ENCODE measurements at places on chromosomes 5 and 9.

DNA sequence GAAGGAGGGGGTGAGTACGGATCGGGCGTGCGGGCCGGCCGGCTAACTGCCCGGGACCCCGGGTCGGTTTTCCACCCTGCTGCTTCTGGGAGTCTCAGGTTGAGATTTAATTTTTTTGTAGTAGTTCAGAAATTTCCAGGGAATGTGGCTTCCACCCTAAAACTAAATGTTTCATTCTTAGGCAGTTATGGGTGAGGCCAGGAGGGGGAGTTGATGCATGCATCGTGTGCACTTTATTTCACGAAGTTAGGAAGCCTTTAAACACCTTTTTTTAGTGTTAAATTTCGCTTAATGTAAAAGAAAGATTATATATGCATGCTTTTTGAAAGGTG lies 905 bp downstream of the CDK9 start:
- DNase-seq: no peak

- DNase-seq: no peak
These were observed 64.5 kb downstream of the PRKACG start for GRCh38 chr9:68949271-68950000.

DNA sequence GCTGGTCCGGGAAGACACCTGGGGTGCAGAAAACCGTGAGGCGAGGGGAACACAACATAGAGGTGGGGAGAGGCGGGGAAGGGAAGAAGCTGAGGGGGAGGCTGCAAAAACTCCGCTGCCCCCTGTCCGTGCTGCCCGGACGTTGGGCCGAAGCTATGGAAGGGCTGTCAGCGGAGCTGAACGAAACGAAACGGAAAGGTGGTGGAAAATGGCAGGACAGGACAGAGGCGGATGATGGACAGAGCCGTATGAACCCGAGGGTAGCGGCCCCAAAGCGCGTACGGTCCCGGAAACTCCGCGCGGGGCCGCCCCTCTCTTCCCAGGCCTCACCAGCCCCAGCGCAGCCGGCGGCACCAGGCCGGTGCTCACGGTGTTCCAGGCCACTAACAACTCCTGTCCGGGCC lies 272 bp downstream of the ANAPC2 start:
- no peak for DNase-seq

- DNase-seq: no peak
These were observed 496.2 kb downstream of the ARHGEF28 start for GRCh38 chr5:74122175-74122574.

DNA sequence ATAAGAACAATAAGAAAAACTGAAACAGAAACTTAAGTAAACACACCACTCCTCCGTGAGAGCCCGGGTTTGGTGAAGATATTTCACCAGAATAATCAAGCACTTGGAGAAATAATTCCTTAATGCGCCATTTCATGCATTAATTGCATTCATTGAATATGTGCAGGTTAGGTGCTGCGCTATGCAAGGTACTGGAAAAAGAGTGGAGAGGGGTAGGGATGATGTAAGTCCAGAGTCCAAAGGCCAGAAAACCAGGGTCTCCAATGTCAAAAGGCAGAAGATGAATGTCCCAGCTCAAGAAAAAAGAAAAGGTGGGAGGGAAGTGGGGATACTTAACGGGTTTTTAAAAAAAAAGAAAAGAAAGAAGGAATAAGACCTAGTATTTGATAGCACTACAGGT lies 669 bp upstream of the ZFP37 start:
- DNase-seq: no peak

DNA sequence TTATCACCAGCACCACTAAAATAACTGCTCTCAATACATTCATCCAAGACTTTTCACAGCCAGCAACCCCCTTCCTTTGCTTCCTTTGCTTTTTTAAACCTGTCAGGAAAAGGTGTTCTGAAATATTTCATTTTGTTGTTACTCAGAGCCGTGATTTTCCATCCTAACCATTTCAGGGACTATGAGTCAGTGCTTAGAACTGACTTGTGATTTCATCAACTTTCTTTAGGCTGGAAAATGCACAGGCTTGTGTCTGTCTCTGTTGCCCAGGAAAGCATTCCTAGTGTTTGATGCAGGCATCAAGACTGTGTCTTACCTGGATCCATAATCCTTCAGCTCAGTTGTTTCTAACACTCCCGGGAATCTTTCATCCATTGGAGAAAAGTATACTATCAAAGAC lies 805.6 kb downstream of the BRINP1 start:
- DNase-seq: no peak

DNA sequence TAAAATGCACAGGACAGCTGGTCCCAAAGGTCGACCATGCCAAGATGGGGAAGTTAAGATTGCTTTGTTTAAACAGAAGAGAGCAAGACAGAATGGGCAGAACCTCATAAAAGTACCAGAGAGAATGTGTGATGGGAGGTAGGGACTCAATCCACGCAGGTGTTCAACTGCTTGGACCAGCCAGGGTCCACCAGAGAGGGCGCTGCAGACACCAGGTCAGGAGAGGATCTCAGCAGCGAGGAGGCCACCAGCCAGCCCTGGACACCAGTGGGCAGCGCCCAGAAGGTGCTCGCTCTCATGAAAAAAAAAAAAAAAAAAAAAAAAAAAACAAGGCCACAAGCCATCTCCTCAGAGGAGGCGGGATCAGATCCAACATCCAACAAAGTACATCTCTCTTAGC lies 81.8 kb downstream of the SHC3 start:
- DNase-seq: no peak

- DNase-seq: no peak
These were observed 4.7 kb downstream of the NOTCH1 start for GRCh38 chr9:136541179-136541578.

GRCh38 chr9:90724112-90724511 lies 77.5 kb upstream of the SYK start:
- DNase-seq: no peak

- no peak for DNase-seq
These were observed 226.6 kb upstream of the ADCY2 start for GRCh38 chr5:7169240-7169878.

DNA sequence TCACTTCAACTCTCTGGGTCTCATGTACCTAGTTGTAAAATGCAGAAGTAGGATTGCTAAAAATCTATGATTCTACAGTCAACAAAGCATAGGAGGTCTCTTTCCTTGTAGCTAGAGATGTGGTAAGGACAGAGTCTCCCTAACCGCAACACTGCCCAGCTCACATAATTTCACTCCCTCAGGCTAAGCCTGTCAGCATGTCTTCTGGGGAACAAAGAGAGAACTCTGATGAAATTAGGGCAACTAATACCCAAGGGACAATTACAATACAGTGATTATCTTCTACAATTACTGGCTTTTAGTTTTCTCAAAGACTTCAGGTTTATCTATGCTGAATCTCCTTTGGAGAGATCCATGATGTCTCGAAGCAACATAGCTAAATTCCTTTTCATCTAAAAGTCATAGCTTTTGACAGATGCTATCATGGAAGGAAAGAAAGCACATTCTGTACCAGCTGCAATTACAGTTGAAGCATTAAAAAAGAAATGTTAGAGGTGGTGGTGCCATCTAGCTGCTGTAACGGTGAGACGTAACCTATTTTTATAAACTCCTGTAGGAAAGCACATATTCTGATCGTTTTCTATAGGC lies 141.1 kb upstream of the TARS1 start:
- no peak for DNase-seq

DNA sequence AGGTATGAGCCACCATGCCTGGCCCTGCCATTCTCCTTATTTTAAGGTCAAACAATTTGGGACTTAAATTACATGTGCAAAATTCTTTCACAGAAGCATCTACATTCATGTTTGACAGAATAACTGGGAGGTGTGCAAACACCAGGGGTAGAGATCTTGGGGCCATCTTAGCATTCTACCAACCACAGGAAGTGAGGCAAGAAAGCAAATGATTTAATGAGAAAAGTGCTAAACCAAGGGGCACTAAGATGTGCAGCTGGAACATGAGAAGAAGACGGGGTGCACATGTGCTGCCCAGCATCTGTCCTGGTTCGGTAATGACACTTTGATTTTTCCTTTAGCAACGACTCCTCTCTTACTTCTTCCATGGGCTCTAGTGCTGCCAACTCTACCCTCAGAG lies 1.2 kb upstream of the F12 start:
- no peak for DNase-seq

- no peak for DNase-seq
These were observed 31.1 kb upstream of the FRMD3 start for GRCh38 chr9:83569326-83569725.

- DNase-seq: no peak
These were observed 803.7 kb downstream of the TLE4 start for GRCh38 chr9:80375477-80375876.

DNA sequence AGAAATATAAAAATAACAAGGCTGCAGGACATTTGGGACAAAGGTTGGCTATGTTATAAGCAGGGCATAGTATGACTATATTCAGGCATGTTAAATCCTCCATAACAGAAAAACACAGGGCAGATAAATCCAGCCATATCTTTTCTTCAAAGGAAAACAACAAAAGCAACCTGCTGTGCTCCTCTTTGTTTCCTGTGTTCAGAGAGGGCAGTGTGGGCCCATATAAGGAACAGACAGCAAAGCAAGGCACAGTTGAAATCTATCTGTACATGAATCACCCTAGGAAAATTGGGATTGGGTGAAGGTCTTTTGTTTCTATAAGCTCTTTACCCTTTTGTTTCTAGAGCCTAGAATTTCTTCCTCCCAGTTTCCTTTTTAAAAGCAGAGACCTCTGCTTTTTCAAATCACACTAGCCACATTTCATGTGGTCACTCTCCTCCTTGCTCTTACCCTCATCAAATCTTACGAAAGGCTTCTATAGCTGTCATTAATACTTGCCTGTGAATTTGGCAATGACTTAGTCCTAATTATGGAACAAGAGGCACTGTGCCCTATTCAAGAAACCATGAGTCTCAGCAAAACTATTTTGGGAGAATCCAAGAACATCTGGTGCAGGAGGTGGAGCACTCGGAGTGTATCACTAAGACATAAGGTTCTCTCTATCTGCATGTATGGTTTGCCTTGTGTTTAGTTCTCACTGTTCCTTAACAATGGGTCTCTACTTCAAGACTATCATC lies 1.8 kb downstream of the GZMA start:
- no peak for DNase-seq

DNA sequence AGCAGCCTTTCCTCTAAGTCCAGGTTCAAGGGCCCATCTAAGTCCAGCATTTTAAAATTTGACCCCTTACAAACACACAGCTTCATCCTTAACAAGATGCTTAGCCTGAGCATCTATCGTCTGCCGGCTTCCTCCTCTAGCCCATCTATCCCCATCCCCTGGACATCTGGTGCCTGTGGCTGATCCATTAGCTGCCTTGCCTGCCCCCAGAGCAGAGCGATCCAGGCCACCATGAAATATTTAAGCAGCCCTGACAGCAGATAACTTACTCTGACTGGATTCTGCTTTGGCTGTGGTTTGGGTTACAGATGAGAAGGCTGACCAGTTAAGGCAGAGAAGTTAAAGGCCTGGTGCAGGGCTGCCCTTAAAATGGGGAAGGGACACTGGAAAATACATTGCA lies 30.9 kb upstream of the CPEB4 start:
- DNase-seq: no peak

GRCh38 chr9:125470189-125470588 lies 208.6 kb downstream of the GAPVD1 start:
- DNase-seq: no peak

GRCh38 chr9:16039988-16040761 lies 487.3 kb downstream of the CCDC171 start:
- no peak for DNase-seq

- DNase-seq: no peak
These were observed 94.5 kb upstream of the SPATA31D4 start for GRCh38 chr9:81833563-81834345.

DNA sequence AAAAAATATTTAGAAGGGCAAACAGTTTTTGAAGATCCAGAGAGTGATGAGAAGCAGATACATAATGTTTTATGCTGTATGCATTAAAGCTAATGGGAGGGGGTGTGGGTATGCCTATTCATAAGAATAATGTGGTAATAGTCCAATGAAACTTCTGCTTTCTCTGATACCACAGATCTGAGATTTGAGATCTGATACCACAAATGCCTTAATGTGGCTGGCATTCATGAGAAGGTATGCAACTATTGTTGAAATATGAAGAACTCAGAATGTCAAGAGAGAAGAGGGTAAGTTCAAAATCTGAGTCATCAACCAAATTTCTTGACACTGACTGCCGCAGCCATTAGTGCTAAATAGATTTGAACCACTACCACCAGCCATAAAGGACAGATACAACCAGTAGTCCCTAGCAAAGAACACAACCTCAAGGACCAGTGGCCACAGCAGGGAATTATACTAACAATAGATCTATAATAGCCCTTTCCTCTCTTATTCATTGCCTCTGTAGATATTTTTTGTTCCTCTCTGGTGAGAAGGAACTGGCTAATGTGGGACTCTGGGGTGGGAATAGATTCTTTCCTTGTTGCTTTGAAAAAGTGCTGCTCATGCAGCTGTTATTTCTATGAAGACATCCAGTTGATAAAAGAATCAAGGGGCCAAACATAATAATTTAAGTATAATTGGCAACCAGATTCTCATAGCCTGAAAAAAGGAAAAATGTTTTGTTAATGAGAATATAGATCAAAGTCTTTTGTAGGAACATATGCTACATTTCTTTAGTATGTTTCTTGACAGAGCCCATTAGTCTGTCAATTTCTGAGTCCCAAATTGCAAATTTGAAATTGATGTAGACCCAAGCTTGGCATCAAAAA lies 256.5 kb upstream of the ZNF608 start:
- DNase-seq: no peak

- DNase-seq: no peak
These were observed 71.3 kb downstream of the PPARGC1B start for GRCh38 chr5:149801307-149801990.

- no peak for DNase-seq
These were observed 218.5 kb downstream of the COMMD10 start for GRCh38 chr5:116303340-116303739.

DNA sequence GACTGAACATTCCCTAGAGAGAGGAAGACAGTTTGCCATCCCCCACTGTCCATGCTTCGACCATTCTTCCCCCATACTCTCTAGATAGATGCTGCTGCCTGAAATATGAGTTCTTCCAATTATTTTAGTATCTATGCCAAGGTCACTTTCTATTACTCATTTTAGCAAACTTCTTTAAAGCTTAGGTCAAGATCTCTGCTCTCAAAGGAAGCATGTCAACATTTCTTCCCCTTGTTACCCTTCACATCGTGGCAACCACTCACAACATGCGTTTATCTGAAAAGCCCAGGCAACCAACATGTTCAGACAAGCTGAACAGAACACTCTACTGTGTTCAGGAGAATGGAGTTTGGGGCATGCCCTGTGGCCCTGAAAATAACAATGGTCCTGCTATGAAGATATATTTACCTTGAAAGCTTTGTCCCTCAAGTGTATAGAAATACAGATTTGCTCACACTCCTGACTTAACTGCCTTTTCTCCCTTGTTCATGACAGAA lies 138.4 kb upstream of the KIF2A start:
- DNase-seq: no peak

Data from NCI-H446 treated with DMSO at 0.1 percent for 48 hours (cell line).